ENCODE measurements at places on chromosomes 2 and 18. TPM values are rescaled to one million over a fixed set of nuclear protein-coding genes. Genes with fewer than 3 reads are reported as not detected.

ITGA6 gene
- total RNA-seq = 47.0 TPM

SKOR2 gene
- not detected for total RNA-seq

MALL gene
- total RNA-seq = 14.0 TPM

CROCC2 gene
- total RNA-seq = not detected

TMEM37 gene
- 16.4 TPM for total RNA-seq

LOXHD1 gene
- 0.59 TPM for total RNA-seq

TMEM18 gene
- total RNA-seq = 12.2 TPM

C2orf66 gene
- not detected for total RNA-seq

- peak; percentile 87 for DNase-seq
Observed at GRCh38 chr18:35267161-35267651, 22.8 kb downstream of the ZSCAN30 start.

DNA sequence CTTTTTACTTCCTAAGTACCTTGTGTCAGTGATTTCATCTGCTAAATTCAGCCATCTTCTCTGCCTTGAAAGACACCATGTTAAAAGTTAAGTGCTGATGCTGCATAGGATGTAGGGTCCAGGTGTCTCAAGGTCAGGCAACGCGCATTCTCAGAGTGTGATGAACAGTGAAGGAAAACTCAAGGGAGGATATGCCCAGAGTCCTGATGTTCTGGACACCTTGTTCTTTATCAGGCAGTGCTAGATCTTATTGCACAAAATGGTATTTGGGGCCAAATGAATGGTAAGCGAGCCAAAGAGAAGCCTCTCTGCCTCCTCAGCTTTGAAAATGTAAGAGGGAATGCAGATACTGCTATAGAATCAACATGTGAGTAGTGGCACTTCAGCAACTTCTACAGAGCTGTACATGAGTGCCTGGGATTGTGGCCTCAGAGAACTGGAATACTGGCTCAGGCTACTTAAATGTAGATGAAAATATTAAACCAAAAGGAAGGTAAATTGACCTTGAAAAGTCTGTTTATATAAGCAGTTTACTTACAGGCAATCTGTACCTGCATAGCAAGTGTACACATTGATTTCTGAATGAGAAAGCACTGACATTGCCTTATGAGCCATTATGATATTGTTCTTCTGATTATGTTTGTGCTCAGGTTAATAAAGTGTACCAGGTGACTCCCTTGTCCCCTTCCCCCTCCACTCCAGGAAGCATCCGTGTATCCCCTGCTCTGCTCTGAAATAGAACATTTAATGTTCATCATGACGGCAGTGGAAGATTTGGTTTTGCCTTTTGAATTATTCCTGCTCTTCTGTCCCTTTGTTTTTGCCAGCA is 86.7 kb upstream of the RANBP2 start:
- DNase-seq = no peak

- peak; percentile 89 for DNase-seq
Observed at GRCh38 chr2:205682239-205682970, at the start of gene NRP2. NRP2 (plus strand) TSS chr2:205682501; CDS start chr2:205683291, 790 bp downstream.

GRCh38 chr2:151518802-151519201 is 109.1 kb downstream of the RIF1 start:
- no peak for DNase-seq

GRCh38 chr2:134271758-134272157 is 17.9 kb downstream of the MGAT5 start:
- DNase-seq = no peak

GRCh38 chr2:144500563-144500962 is 19.4 kb downstream of the ZEB2 start:
- no peak for DNase-seq

DNA sequence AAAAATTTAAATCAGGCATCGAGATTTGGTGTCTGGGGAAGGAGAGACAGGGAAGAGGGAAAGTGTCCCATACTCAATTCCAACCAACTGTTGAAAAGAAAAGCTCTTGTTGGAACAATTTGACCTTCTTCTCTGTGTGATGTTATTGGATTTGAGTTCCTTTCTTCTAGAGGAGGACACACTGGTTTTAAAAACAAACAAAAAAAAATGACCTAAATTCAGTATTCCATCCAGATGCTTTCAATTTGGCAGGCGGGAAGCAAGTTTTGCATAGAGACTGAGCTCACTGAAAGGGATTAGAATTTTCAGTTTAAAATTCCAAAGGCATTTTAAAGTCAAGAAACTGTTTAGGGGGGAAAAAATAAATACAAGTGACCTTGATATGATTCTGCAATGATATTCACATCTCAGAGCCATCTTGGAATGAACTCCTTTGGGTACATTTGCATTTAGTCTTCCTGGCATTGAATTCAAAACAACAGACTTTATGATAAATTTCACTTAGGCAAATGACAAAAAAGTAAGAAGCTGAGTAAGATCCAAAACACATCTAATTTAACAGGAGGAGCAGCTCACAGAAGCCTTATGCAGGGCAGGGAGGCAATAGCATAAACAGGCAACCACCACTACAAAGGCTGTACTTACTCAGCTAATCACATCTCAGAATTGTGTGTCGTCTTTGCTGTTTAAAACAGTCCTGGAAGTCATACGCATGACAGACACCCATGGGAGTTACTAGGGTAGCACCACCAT is 126.8 kb downstream of the CDH20 start:
- no peak for DNase-seq

GRCh38 chr2:165529130-165529529 is 59.6 kb downstream of the CSRNP3 start:
- no peak for DNase-seq

DNA sequence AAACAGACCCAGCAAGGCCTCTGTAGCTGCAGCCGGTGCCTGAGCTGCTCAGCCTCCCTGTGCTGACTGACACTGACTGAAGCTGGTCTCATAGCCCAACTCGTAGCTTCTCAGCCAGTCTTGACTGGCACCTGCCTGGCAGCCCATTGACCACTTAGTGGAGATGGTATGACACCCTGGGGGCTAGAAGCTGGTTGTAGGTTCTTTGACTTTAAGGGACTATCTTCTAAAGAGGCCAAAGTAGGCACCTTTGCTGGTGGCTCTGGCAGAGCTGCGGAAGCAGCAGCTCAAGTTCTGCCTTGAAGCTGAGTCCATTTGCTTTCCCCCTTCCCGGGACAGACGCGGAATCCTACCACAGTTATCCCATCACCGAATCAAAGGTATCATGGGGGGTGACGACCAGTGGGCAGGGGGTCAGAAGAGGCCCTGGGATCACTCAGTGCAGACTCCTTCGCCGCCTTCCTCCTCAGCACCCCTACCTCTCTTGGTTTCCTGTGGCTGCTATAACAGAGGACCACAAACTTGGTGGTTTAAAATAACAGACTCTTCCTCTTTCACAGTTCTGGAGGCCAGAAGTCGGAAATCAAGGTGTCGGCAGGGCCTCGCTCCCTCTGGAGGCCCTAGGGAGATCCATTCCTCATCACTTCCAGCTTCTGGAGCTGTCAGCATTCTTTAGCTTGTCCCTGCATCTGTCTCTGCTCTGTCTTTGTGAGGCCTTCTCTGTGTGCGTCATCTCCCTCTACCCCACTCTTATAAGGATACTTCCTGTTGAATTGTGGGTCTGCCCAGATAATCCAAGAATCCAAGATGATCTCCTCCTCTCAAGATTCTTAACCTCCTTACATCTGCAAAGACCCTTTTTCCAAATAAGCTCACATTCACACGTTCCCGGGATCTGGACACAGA is 13.7 kb upstream of the FOSL2 start:
- no peak for DNase-seq

- no peak for DNase-seq
Observed at GRCh38 chr2:79833235-79833878, 320.5 kb downstream of the CTNNA2 start.

- peak; percentile 72 for DNase-seq
Observed at GRCh38 chr18:49725809-49726674, 87.3 kb downstream of the ACAA2 start.

DNA sequence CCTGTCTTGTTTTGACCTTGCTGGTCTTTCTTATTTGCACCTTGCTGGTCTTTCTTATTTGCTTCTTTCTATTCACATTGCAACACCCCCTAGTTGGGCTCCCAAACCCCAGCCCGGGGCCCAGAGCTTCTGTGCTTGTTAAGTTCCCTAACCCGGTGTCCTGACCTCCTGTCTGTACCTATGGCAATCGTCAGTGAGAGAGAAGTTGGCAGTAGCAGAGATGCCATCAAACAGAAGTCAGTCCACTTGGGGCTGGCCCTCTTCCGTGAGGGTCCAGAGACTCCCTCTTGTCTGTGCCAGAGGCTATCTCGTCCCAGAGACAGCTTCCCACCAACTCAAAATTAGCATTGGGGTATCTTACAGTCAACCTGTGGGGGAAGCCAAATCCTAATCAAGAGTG is 55.7 kb downstream of the DPYSL5 start:
- no peak for DNase-seq

DNA sequence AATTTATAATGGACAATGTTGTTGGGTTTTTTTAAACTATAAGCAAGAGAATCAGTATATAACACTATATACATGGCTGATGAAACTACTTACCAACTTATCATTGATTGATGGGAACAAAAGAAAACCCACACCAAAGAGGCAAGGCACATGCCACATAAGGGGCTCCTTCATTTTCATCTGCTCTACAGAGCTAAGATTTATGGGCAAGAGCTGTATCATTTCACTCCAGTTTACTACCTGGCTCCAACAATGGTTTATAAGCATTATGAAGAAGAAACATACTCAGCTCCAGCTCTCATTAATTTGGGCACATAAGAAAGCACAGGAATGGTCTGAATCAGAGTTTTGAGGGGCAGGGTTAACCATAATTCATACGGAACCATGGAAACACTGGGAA is 283.3 kb downstream of the AGPS start:
- no peak for DNase-seq

DNA sequence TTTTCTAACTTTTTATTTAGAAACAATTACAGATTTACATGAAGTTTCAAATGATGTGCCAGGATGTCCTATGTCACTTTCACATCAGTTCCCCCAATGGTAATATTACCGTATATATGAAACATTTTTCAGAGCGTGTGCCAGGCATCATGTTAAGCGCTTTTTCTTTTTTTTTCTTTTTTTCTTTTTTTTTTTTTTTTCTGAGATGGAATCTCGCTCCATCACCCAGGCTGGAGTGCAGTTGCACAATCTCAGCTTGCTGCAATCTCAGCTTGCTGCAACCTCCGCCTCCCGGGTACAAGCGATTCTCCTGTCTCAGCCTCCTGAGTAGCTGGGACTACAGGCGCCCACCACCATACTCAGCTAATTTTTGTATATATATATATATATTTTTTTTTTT is 5.6 kb upstream of the PPP4R1 start:
- DNase-seq = no peak

- DNase-seq = no peak
Observed at GRCh38 chr2:70747284-70747683, 20.7 kb downstream of the ADD2 start.

DNA sequence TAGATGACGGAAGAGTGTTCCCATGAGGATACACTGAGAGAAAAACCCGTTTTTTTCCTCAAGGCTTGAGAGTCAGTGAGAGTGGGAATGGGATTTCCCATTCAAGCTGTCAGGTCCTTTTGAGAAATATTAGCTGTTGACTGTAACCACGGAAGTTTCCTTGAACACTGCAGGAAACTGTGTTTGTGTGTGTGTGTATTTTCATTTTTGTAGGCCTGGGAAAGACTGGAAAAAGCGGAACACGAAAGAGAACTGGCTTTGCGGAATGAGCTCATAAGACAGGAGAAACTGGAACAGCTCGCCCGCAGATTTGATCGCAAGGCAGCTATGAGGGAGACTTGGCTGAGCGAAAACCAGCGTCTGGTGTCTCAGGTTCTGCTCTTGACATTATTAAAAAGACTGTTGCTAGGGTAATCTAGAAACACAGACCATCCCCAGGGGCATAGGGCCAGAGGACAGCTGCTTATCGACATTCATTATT is 98.8 kb upstream of the EML6 start:
- peak; percentile 32 for DNase-seq

GRCh38 chr18:34115409-34116081 is 109.2 kb downstream of the NOL4 start:
- DNase-seq = no peak

All from left cardiac atrium (tissue), 4 donors.